Skeletal muscle tissue (tissue), 5 donors: ENCODE measurements at places on chromosomes 16 and 17. TPM values are rescaled to one million over a fixed set of nuclear protein-coding genes. Genes with fewer than 3 reads are reported as not detected.

Gene GUCY2D
- not detected for total RNA-seq

Gene DPEP1
- not detected for total RNA-seq

Gene ENGASE
- 12.5 TPM for total RNA-seq

Gene HLF
- 4.7 TPM for total RNA-seq

Gene LRRC46
- not detected for total RNA-seq
